ENCODE measurements at places on chromosomes 5 and 9. TPM values are rescaled to one million over a fixed set of nuclear protein-coding genes. Genes with fewer than 3 reads are reported as not detected.

Gene TAF11L10
- total RNA-seq = not detected

Gene SIT1
- total RNA-seq = not detected

Gene IL5
- not detected for total RNA-seq

Gene NPM1
- 3,487 TPM for total RNA-seq

Gene ABLIM3
- total RNA-seq = 0.43 TPM

Gene FRRS1L
- total RNA-seq = 0.03 TPM

Gene ZDHHC11B
- total RNA-seq = 8.6 TPM

Gene SPATA31A3
- total RNA-seq = not detected

Gene SLC34A3
- total RNA-seq = not detected

Gene SLC2A6
- total RNA-seq = 5.0 TPM

Gene CCDC192
- not detected for total RNA-seq

Gene PCSK5
- 0.08 TPM for total RNA-seq

Gene LCN9
- total RNA-seq = not detected

Gene LCN2
- total RNA-seq = not detected

Gene RGS7BP
- not detected for total RNA-seq

Gene WHRN
- 4.5 TPM for total RNA-seq
